H54 (cell line): ENCODE measurements at places on chromosomes 5 and 9.

DNA sequence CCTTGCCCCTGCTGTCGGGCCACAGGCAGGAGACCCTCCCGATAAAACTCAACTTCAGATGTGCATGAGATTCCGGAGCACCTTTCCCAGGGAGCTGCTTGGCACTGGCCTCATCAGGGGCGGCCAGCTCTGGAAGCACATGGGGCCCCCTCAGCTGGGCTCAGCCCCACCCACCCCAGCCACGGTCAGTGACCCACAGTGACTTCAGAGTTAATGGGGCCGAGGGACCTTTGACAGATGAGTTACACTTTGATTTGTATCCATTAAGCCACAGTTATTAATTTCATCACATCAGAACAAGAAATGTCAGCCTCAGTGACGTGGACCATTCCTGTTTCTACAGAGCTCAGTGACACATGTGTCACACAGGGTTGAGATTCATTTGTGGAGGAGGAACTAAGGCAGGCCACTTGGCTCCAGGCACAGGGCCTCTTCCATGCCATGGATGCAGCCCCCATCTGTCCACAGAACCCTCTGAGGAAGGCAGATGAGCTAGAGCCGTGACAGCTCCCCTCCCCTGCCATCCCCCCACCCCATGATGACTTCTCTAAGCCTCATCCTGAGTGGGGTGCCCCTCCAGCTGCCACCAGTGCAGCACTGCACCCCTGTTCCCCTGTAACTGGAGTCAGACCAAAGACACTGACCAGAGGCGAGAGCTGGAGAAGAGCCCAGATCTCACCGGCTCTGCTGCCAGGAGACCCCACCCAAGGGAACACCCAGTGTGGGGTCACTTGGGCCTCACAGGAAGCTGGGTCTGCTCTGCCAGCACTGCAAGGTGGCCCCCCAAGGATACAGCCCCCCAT lies 69.4 kb upstream of the ADAMTS2 start:
- no peak for DNase-seq

DNA sequence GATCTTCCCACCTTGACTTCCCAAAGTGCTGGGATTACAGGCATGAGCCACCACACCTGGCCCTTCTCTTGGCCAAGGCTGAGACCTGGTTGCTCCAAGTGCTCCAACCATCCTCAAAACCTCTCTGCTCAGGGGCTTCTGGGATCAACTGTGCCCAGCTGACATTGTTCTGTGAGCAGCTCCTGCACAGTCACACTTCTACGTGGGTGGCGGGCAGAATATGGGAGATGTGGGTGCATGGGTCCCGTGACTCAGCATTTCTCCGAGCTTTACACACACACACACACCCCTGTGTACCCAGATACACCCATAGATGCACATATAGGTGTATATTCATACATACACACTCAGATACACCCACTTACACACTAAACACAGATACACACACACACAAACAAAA lies 10.5 kb upstream of the MYORG start:
- no peak for DNase-seq

DNA sequence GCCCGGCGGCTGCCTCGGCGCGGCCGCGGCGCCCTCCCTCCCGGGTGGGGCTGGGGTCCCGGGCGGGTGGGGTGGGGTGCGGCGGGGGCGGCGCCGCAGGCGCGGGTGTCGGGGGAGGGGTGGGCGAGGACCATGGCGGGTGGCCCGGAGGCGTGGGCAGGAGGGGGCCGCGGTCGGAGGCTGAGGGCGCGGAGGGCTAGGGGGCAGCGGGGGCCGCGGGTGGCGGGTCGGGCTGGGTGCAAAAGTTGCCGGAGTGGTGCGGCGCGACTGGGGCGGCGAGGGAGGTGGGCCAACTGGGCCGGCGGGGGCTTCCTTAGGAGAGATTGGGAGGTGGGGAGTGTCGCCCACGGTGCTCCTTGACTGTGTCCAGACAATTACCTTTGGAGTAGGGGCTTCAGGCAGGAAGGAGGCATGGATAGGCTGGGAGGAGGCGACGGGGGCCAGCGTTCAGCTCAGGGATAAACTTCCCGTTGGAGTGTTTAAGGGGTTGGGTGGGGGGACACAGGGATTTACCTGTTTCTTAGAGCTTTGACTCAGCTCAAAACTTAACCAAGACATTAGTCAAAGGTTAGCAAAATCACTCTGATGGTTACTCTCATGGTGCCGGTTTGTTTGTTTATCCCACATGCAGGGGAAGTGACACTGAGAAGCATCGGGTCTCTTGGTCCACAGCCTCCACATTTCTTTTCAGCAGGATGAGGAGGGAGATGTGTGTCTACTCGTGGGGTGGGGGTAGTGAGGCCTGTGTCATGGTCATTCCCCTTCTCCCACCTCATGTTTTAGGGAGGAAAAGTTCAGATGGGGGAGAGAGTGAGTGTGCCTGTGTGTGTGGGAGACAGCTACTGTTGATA lies 859 bp downstream of the CSNK1G3 start:
- DNase-seq, result no peak

- no peak for DNase-seq
These were observed 484.0 kb downstream of the ZNF608 start for GRCh38 chr5:124262470-124262869.

DNA sequence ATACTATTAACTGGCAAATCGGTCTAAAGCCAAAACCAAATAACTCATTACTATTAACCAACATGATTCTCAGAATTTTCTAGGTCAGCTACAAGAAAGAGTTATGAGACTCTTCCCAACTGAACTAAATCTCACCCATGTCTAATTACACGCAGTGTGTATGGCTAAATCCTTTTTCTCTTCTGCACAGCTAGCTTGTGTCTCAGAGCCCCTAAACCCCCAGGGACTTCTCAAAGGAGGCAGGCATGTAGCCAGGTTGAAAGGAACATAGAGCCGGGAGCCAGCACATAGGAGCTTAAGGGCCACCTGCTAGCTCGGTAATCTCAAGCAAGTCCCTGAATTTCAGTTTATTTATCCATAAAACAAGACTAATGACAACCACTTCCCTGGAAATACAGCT lies 2.2 kb upstream of the GZMK start:
- no peak for DNase-seq

DNA sequence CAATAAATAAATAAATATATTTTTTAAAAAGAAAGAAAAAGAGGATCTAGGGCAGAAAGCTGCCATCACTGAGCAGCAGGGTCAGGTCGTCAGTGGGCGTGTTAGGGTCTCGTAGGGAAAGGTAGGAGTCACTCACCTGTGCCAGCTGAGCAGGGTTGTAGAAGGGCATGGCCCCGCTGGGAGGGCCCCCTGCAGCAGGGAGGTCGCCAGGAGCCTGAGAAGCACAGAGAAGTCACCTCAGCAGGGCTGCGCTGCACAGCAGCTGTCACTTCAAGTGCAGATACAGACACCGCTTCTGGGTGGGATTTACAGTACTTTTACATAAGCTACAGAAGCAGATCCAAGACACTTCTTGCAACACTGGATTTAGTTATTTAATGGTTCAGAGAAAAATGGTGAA lies 4.0 kb upstream of the INPP5E start:
- DNase-seq, result no peak

DNA sequence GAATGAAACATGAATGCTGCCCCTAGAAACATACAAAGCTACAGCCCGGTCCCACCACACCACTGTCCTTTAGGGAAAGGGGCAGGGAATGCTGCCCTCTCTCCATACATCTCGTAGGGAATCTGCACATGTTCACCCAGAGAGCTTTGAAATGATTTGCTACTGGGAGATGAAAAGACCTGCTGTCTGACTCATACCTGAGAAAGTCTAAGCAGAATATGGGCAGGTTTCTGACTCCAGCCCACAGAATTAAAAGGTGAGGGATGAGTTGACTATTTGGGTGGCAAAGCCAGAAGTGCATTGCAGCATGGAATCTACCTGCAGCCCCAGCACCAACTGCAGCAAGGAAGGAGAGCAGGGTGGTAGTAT lies 297.9 kb downstream of the TLE1 start:
- DNase-seq, result no peak

DNA sequence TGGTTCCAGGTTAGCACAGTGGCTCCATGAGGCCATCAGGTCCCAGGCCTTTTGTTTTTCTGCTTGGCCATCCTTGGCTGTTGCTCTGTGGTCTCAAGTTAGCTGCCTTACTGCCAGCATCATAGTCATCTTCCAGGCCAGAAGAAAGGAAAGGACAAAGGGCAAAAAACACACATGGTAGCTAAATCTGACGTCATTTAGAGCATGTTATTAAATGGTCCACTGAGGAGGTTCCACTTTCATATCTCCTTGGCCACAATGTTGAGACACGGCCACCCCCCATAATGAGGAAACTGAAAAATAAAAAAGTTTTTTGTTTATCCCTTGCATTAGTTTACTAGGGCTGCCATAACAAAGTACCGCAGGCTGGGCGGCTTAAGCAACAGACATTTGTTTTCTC lies 106.4 kb upstream of the NIPBL start:
- no peak for DNase-seq
